ENCODE measurements at places on chromosomes 1 and 21. TPM values are rescaled to one million over a fixed set of nuclear protein-coding genes. Genes with fewer than 3 reads are reported as not detected.

- H3K27ac ChIP-seq, result no peak overlapping the region
- H3K4me3 ChIP-seq, result no peak overlapping the region
- H3K27me3 ChIP-seq, result no peaks in the 10 kb centered on the region
- DNase-seq, result no peak
- H3K36me3 ChIP-seq, result no peaks in the 10 kb centered on the region
- H3K4me1 ChIP-seq, result no peaks in the 10 kb centered on the region
These were observed 56.8 kb upstream of the IPO9 start for GRCh38 chr1:201772178-201772577.

Gene AVPR1B
- total RNA-seq, result not detected

- H3K27me3 ChIP-seq, result no peaks in the 10 kb centered on the region
- DNase-seq, result no peak
- no peaks in the 10 kb centered on the region for H3K36me3 ChIP-seq
- no peak overlapping the region for H3K4me3 ChIP-seq
- peaks cover 2% of the 10 kb centered on the region for H3K4me1 ChIP-seq
These were observed 7.7 kb downstream of the IFI6 start for GRCh38 chr1:27664291-27664690.

Gene PTTG1IP
- total RNA-seq, result 174 TPM

- H3K36me3 ChIP-seq, result no peaks in the 10 kb centered on the region
- no peak overlapping the region for H3K4me3 ChIP-seq
- no peaks in the 10 kb centered on the region for H3K4me1 ChIP-seq
- H3K27ac ChIP-seq, result no peak overlapping the region
These were observed 18.9 kb upstream of the IL20 start for GRCh38 chr1:206846487-206846886.

- peak overlapping the region; percentile 93 for H3K27ac ChIP-seq
- no peak for DNase-seq
- no peak overlapping the region for H3K4me3 ChIP-seq
- peaks cover 20% of the 10 kb centered on the region for H3K36me3 ChIP-seq
- no peaks in the 10 kb centered on the region for H3K27me3 ChIP-seq
These were observed 43.4 kb downstream of the URB1 start for GRCh38 chr21:32349333-32349944.

- H3K36me3 ChIP-seq, result no peaks in the 10 kb centered on the region
- H3K4me1 ChIP-seq, result peaks cover 61% of the 10 kb centered on the region
- no peak for DNase-seq
- peak overlapping the region; percentile 93 for H3K27ac ChIP-seq
- H3K27me3 ChIP-seq, result no peaks in the 10 kb centered on the region
- H3K4me3 ChIP-seq, result no peak overlapping the region
These were observed 57.7 kb downstream of the RIPK4 start for GRCh38 chr21:41709166-41709565.

DNA sequence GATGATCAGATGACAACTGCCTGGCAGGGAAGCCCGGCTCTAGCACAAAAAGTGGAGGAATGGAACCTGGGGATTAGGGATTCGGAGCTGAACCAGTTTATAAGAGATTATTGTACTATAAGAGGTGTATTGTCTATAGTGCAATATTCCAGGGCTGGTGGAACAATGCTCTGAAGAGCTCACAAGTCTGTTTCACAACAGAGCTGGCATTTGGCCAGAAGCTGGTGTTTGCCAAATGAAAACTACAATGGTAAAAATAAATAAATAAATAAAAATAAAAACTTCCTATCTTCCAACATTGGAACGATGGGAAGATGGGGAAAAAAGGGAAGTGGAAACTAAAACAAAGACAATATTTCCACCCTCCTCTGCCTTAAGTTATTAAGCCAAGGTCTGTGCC is 73.5 kb downstream of the CHODL start:
- H3K27ac ChIP-seq, result no peak overlapping the region
- no peaks in the 10 kb centered on the region for H3K4me1 ChIP-seq
- H3K4me3 ChIP-seq, result no peak overlapping the region
- no peaks in the 10 kb centered on the region for H3K27me3 ChIP-seq
- H3K36me3 ChIP-seq, result no peaks in the 10 kb centered on the region
- no peak for DNase-seq

- no peak overlapping the region for H3K27ac ChIP-seq
- no peaks in the 10 kb centered on the region for H3K4me1 ChIP-seq
- H3K27me3 ChIP-seq, result no peaks in the 10 kb centered on the region
- DNase-seq, result no peak
- H3K36me3 ChIP-seq, result no peaks in the 10 kb centered on the region
These were observed 68.3 kb downstream of the PLA2G4A start for GRCh38 chr1:186897008-186897407.

Gene S100A2
- 147 TPM for total RNA-seq

Gene CD84
- total RNA-seq, result not detected

Gene HPCA
- not detected for total RNA-seq

DNA sequence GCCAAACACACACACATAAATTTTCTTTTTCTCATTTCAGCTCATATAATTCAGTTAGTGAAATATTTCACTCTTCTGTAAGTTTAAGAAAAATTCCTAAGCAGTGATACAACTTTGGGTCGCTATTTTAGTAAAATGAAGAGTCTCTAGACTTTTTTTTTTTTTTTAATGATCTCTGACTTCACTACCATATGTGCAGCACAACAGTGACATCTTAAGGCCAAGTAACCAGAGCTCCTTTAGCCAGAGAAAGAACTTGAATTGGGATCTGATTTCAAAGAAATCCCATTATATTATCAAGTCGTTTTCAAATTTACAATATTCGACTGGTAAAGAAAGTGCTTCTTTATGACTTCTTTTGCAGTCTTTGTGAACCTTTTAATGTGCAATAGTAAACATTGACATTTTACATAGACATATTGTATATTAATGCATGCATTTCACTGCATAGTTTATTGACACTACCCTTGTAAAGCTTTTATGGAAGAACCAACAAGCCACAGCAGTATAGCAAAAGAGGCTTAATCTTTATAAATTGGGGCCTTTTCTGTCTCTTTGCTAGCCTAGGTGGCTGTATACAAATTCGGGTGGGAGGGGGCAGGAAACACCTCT is 62.2 kb downstream of the LRRC40 start:
- no peaks in the 10 kb centered on the region for H3K36me3 ChIP-seq
- H3K4me3 ChIP-seq, result no peak overlapping the region
- no peak overlapping the region for H3K27ac ChIP-seq
- H3K4me1 ChIP-seq, result peaks cover 8% of the 10 kb centered on the region

- H3K27me3 ChIP-seq, result no peaks in the 10 kb centered on the region
- no peak overlapping the region for H3K27ac ChIP-seq
- peaks cover 20% of the 10 kb centered on the region for H3K4me1 ChIP-seq
- no peak overlapping the region for H3K4me3 ChIP-seq
- no peak for DNase-seq
These were observed 139.7 kb downstream of the ROR1 start for GRCh38 chr1:63913533-63913932.

Gene LRRC7
- total RNA-seq, result not detected

Gene IL20
- not detected for total RNA-seq

- DNase-seq, result no peak
- H3K4me3 ChIP-seq, result no peak overlapping the region
- 0 out of 2 replicates have a peak, but pooled peaks cover 3% of the 10 kb centered on the region for H3K36me3 ChIP-seq
- H3K4me1 ChIP-seq, result peaks cover 14% of the 10 kb centered on the region
- H3K27me3 ChIP-seq, result no peaks in the 10 kb centered on the region
These were observed 6.9 kb upstream of the TNNT2 start for GRCh38 chr1:201384406-201384782.

- H3K27me3 ChIP-seq, result no peaks in the 10 kb centered on the region
- no peaks in the 10 kb centered on the region for H3K36me3 ChIP-seq
- H3K4me3 ChIP-seq, result no peak overlapping the region
- no peaks in the 10 kb centered on the region for H3K4me1 ChIP-seq
- H3K27ac ChIP-seq, result no peak overlapping the region
These were observed 157.2 kb downstream of the PLA2G4A start for GRCh38 chr1:186985889-186986491.

- no peak overlapping the region for H3K27ac ChIP-seq
- no peaks in the 10 kb centered on the region for H3K36me3 ChIP-seq
- H3K27me3 ChIP-seq, result no peaks in the 10 kb centered on the region
These were observed 102.1 kb downstream of the ADSS2 start for GRCh38 chr1:244349581-244350001.

- H3K36me3 ChIP-seq, result no peaks in the 10 kb centered on the region
- no peak overlapping the region for H3K4me3 ChIP-seq
- no peaks in the 10 kb centered on the region for H3K4me1 ChIP-seq
- no peak for DNase-seq
- no peaks in the 10 kb centered on the region for H3K27me3 ChIP-seq
These were observed 27.8 kb downstream of the CBR1 start for GRCh38 chr21:36097427-36098181.

DNA sequence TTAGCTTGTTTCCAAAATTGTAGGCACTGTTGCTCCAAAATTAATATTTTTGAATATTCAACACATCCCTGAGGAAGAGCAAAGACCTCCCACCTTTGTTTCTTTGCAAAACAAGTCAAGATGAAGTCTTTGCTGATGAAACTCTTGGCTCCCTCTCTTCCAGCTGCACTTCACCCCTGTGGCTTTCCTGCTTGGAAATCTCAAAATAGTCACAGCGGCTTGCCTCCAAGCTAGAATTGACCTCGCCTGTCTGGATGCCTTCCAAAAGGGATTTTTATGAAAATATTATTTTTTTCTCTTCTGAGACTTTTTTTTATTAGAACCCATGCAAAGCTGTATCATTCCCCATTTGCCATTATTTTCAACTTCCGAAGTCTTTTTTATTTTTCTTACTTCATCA is 71.1 kb upstream of the MROH9 start:
- no peak overlapping the region for H3K27ac ChIP-seq
- H3K36me3 ChIP-seq, result no peaks in the 10 kb centered on the region
- no peak for DNase-seq
- H3K27me3 ChIP-seq, result no peaks in the 10 kb centered on the region
- no peak overlapping the region for H3K4me3 ChIP-seq

GRCh38 chr21:29771491-29772066 is 168.2 kb downstream of the GRIK1 start:
- no peaks in the 10 kb centered on the region for H3K27me3 ChIP-seq
- DNase-seq, result no peak
- H3K36me3 ChIP-seq, result no peaks in the 10 kb centered on the region
- no peak overlapping the region for H3K4me3 ChIP-seq
- H3K4me1 ChIP-seq, result no peaks in the 10 kb centered on the region
- H3K27ac ChIP-seq, result no peak overlapping the region

DNA sequence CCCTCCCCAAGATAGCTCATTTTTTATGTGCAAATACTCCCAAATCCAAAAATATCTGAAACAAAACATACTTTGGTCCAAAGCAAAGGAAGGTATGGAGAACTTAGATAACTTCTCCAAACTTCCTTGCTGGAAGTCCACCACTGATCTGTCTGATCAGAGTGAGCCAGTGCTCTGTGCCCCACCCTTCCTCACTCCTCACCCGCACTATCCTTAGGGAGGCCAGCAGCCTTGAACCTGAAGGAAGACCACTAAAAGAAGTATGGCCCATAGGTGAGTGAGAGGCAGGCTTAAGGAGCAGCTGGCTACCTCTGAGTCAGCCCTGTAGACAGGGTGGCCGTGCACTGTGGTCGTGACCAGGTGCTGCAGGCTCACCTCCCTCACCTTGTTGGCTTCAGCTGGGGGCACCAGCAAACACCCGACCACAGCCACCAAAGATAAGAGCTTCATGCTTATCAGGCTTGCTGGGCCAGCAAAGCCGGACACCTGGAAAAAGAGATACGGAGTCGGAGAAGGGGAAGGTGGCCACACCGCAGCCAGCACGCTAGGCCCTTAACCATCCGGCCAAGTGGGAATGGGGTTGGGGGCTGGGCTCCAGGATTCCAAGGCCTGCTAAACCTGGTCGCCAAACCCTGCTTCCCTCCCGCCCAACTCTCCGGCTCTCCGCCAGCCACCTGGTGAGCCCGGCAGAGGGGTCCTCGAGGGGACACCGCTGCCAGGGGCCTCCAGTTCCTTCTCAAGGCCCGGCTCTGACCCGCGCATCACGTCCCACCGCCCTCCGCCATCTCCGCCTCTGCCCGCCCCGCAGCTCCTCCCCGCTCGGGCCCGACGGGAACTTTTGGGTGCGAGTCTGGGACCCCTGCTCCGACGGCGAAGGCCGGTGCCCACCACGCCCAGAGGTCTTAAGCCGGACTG is 543 bp downstream of the TMEM9 start:
- H3K27me3 ChIP-seq, result no peaks in the 10 kb centered on the region
- no peak overlapping the region for H3K27ac ChIP-seq
- no peak for DNase-seq
- H3K36me3 ChIP-seq, result 0 out of 2 replicates have a peak, but pooled peaks cover 5% of the 10 kb centered on the region
- H3K4me1 ChIP-seq, result peaks cover 11% of the 10 kb centered on the region

DNA sequence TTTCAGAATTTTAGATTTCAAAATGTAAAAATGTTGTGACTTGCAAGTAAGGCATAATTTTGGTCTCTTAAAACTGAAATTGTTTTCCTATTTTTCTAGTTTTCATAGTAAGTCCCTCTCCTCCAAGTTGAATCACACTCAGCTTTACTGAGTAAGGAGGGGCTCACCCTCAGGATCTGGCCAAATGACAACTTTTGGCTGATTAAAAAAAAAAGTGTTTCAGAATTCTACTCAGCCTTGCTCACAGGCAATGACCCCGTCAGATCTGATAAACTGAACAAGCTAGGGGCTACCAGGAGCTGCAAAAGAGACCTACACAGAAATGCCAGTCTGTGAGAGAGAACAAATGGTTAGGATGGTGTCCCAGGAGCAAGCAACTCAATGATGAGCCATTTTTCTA is 159.8 kb downstream of the PBX1 start:
- DNase-seq, result no peak
- H3K4me3 ChIP-seq, result no peak overlapping the region
- no peak overlapping the region for H3K27ac ChIP-seq
- no peaks in the 10 kb centered on the region for H3K36me3 ChIP-seq
- peaks cover 10% of the 10 kb centered on the region for H3K4me1 ChIP-seq

GRCh38 chr1:145863282-145864018 is 4.6 kb upstream of the PIAS3 start:
- no peak overlapping the region for H3K27ac ChIP-seq
- no peak for DNase-seq
- H3K36me3 ChIP-seq, result no peaks in the 10 kb centered on the region
- peaks cover 3% of the 10 kb centered on the region for H3K4me1 ChIP-seq

DNA sequence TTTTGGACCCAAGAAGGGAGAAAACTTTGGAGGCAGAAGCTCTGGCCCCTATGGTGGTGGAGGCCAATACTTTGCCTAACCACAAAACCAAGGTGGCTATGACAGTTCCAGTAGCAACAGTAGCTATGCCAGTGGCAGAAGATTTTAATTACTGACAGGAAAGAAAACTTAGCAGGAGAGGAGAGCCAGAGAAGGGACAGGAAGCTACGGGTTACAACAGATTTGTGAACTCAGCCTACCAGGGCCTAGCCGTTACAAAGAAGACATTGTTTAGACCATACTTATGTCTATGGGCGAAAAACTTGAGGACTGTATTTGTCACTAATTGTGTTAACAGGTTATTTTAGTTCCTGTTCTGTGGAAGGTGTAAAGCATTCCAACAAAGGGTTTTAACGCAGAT is 10.4 kb upstream of the ACOT11 start:
- no peaks in the 10 kb centered on the region for H3K36me3 ChIP-seq
- no peak overlapping the region for H3K27ac ChIP-seq
- H3K27me3 ChIP-seq, result no peaks in the 10 kb centered on the region
- no peak for DNase-seq

- no peaks in the 10 kb centered on the region for H3K36me3 ChIP-seq
- no peak for DNase-seq
- H3K4me1 ChIP-seq, result no peaks in the 10 kb centered on the region
- H3K27ac ChIP-seq, result no peak overlapping the region
- H3K4me3 ChIP-seq, result no peak overlapping the region
These were observed 164.6 kb downstream of the KCTD3 start for GRCh38 chr1:215731699-215732098.

Measured in PC-9 (cell line).